Fibroblast of pulmonary artery (primary cell): ENCODE measurements at places on chromosomes 3 and 15.

- no peak for DNase-seq
Measured at GRCh38 chr3:168124791-168125190, 29.1 kb upstream of the GOLIM4 start.

DNA sequence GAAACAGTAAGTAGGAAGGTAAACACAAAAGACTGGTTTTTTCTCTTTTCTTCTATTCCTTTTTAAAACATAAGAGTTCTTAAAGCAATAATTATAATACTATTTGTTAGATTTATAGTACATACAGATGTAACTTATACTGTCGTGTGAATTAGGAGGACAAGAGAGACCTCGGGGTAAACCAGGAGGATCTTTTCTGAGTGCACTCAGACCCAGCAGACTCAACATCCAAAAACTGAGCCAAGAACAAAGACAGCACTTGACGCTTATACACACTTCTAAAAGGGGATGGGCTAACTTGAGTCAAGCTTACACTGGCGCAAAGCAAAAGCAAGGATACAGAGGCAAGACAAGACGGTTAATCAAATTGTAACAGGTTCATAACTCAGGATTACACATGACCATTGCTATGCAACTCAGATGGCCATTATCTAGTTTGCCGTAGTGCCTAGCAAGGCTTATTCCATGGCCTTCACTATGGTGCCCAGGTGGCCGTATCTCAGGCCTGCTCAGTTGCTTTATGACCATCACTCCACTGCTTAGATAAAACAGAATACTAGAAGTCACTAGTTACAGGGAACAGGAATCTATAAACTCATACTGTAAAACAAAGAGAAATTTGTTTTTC lies 18.6 kb downstream of the MTHFS start:
- peak; percentile 7 for DNase-seq

GRCh38 chr3:33537133-33537532 lies 96.9 kb upstream of the UBP1 start:
- peak; percentile 4 for DNase-seq

DNA sequence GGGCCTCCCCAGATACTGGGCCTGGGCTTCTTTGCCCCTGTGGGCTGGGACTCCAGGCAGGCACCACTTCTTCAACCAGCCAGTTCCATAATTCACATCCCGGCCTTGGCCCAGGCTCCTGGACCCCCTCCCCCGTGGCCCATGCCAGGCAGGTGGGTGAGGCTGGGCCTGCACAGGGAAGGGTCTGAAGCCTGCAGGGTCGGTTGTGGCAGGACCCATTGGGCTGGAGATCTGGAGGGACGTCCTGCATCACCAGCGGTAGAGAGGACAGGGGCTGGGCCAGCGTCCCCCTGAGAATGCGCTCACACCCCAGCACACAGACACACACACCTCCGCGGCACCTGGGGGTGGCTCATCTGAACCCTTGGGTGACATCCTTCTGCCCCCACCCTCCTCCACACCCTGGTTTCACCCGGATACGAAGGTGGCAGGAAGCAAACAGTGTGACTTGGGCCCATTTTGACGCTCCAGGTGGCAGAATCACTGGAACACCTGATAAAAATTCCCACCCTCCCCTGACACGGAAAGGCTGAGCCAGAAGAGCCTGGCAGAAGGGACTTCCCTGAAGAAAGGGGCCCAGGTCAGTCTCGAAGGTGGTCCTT lies 15.4 kb downstream of the ZDHHC19 start:
- no peak for DNase-seq

DNA sequence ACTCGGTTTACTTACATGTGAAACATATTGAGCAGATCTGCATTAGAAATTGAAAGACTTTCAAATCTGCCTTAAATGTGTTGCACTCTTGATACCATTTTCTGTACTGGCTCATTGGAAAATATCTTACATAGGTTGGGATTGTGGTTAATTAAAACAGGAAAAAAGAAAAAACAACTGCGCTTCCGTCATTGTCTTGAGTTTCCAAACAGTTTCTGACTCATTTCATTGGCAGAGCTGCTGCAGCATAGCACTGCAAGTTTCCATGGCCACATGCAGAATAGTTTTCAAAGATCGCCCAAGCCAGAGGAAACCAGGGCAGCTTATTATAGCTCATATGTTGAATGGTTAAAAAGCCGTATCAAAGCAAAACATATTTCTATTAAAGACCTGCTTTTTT lies 446.6 kb upstream of the BCHE start:
- peak; percentile 87 for DNase-seq

- DNase-seq, result no peak
Measured at GRCh38 chr3:84318273-84318809, 640.4 kb upstream of the CADM2 start.

DNA sequence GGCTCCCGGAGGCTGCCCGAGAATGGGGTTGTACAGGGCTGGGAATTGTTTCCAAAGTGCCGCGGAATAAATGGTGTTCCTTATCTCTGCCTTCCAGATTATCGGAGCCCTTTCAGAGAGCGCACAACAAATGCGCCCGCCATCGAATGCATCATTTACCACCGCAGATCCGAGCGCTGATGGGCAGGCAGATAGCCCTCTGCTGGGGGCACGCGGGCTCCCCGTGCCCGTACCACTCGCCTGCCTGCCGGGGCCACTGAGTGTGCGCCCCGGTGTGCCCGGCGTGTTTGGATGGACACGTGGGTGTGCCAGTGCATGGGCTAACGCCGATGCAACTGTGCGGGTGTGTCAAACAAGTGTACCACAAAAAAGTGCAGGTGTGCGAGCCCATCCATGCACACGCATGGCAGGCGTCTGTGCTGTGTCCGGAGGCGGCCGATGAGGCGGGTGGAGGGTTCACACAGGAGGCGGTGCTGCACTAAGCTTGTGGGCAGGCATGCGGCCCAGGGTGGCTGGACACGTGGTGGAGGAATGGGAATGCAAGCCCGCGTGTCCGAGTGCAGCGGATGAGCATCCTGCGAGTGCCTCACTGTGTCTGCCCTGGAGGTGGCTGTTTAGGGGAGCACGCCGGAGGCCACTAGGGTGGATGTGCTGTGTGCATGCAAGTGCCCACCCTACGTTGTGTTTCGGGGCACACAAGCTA lies 3.8 kb upstream of the GATA2 start:
- no peak for DNase-seq

DNA sequence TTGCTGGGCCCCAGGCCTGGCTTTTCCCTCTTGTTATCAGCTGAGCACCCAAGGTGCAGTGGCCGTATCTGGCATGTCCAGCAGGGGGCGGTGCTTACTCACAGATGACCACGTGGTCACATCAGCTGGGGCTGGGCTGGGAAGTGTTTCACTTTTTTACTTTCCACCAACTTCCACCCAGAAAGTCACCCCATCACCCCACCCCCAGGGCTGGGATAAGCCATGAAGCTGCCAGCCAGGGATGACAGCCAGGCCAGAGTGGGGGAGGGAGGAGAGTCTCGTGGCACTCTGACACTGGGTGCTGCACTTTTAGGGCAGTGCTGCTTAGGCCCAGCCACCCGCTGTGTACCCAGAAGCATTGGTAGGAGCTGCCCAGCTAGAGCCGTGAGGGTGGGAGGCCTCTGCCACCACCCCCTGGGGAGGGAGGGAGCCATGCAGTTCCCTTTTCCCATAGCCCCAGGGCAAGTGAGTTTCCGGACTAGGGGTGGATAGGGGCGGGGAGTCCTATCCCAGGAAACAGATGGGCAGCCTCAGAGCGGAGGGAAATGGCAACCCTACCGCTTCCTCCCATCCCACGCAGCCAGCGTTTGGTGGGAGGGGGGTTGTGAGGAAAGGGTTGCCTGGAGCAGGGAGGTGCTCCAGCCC lies 6.1 kb downstream of the PPCDC start:
- DNase-seq, result peak; percentile 91

GRCh38 chr3:131031660-131032059 lies 5.0 kb downstream of the NEK11 start:
- no peak for DNase-seq

DNA sequence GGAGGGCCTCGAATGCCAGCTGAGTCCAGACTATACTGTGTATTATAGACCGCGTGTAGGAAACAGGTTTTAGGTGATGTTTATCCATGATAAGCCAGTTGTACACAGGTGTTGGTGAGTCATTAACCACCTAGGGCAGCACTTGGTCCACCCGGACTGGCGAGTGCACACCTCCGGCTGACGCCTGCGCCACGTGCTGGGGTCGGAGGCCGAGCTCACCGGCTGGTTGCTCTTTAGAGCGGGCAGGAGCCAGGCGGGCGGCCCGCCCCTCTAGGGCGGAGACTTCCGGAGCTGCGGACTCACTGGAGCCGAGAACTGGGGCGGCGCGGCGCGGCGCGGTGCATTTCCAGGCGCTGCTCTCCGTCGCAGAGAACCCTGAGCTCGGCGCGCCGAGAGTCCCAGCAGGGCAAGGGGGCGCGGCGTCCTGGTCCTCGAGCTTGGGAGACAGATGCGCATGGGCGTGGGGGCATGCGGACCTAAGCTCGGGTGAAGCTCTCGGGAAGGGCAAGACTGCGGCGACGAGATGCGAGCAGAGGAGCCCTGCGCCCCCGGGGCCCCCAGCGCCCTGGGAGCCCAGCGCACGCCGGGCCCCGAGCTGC lies at the start of gene ESYT3:
ESYT3 (plus strand) TSS at position 341 of the 599 bp plus-strand sequence; CDS start at position 524, 183 bp downstream.
- peak; percentile 56 for DNase-seq

- no peak for DNase-seq
Measured at GRCh38 chr3:194072097-194072428, 63.9 kb upstream of the HES1 start.

- DNase-seq, result no peak
Measured at GRCh38 chr15:48061605-48062004, 59.2 kb upstream of the SLC24A5 start.

- DNase-seq, result peak; percentile 57
Measured at GRCh38 chr15:101320501-101321052, 25.5 kb upstream of the SNRPA1 start.

- DNase-seq, result peak; percentile 49
Measured at GRCh38 chr3:36678216-36679013, 85.9 kb downstream of the DCLK3 start.

GRCh38 chr3:116770815-116771450 lies 61.4 kb downstream of the TUSC7 start:
- peak; percentile 85 for DNase-seq

DNA sequence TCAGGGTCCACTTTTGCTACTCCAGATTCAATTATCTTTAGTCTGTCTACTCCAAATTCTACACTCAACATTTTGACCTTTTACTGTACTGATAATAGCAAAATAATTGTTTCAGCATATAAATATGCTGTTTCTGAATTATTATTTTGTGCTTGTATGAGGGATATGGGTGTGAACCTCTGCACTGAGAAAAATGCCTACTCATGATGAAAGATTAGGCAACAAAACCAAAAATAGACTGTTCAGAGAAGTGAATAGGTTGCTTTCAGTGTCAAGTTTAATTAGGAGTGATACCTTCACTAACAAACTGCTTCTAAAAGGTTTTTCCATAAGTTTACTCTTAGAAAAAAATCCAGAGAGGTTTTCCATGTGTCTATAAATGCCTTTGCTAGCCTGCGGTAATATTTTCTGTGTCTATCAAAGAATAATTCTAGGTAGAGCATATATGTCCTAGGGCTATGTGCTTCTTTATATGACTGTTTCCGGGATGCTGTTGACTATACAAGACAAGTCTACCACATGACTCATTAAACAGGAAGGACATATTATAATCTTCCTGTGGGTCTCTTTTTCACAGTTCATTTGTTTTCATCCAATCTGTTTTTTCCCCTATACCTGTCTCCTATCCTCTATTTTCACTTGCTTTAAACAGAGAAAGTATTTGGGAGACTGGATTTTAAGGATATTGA lies 218.5 kb upstream of the TTC14 start:
- no peak for DNase-seq

GRCh38 chr3:112650482-112650881 lies 9.5 kb upstream of the CCDC80 start:
- no peak for DNase-seq

- peak; percentile 20 for DNase-seq
Measured at GRCh38 chr15:63601026-63601703, 4.0 kb downstream of the FBXL22 start.

GRCh38 chr3:79019137-79019923 lies 748.5 kb downstream of the ROBO1 start:
- peak; percentile 94 for DNase-seq

- peak; percentile 65 for DNase-seq
Measured at GRCh38 chr3:116863822-116864589, 154.4 kb downstream of the TUSC7 start.

- DNase-seq, result no peak
Measured at GRCh38 chr15:60722328-60723112, 243.6 kb upstream of the ICE2 start.

- peak; percentile 5 for DNase-seq
Measured at GRCh38 chr15:94206463-94207167, 24.7 kb upstream of the MCTP2 start.

DNA sequence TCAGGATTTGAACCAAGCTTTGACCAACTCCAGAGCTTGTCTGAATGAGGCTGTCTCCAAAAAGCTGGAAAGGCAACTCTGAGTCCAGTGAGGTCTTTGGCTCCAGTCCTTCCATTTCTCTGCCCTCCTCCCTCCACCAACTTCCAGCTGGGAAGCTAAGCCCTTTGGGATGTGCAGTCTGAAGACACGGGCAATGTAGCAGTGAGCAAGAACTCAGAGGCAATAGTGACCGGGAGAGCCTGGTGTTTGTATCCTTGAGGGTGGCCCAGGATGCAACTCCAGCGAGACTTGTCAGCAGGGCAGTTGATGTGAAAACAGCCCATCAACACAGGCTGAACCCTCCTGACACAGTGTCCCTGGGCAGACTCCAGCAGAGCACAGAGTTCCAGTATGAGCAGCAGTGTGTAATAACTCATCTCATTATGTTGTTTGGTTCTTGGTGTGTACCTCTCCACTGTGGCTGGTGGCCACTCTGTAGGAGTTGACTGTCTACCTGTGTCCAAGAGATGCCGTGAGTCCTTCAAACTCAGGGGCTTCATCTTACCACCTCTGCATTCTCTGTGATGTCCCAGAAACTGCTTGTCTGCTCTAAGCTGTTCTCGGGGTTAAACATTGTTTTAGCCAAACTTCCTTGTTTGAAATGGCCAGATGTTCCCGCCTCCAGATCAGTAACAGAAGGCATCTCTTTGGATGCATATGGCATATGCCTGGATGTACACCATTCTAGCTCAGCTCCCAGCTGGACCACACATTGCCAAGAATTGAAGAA lies 6.6 kb downstream of the CDCP1 start:
- no peak for DNase-seq

DNA sequence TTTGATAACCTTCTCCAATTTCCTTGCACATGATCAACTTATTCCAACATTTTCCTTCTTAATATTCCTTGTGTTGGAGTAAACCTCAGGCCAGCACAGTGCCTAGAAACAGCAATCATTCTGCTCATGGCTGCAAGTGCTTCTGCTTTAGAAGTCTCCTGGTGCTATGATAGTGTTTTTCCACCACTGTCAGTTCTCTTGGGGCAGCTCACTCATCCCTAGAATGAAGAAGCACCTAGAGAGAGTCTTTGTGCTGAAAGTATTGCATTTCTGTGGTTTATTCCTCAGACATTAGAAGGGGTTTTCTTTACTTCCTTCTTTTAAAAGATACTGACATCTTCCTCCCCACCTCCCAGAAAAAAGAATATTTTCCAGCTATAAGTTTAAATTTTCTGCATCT lies 183.5 kb downstream of the RYR3 start:
- DNase-seq, result no peak

- no peak for DNase-seq
Measured at GRCh38 chr3:196238612-196239560, 22.6 kb downstream of the SLC51A start.
